ENCODE measurements at places on chromosomes 13 and 19.

- DNase-seq = no peak
Observed at GRCh38 chr19:40213251-40213829, 4.8 kb downstream of the TTC9B start.

- DNase-seq = no peak
Observed at GRCh38 chr19:48551437-48552302, at the start of gene SULT2B1. Gene SULT2B1 (plus strand): TSS chr19:48552172. CDS start chr19:48552253, 81 bp downstream.

- DNase-seq = peak; percentile 61
Observed at GRCh38 chr19:42683917-42684513, 56.3 kb downstream of the PSG3 start.

DNA sequence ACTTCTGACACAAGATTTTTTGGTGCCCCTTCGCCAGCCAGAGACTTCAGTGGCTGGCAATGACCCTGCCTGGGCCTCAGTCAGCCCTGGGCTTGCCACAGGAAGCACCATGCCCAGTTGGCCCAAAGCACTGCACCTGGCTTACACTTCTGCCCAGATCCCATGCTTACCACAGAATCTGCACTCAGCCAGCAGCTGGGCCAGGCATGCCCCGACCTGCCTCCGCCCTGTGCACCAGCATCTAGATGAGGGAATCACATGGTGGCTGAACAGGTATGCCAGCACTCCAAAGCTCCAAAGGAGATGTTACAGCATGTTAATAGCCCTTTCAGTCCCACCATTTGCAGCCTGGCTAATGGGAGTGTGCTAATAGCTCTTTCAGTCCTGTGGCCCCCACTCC is 690.9 kb downstream of the SLITRK6 start:
- no peak for DNase-seq

GRCh38 chr13:75079226-75079625 is 402.7 kb downstream of the TBC1D4 start:
- DNase-seq = no peak

GRCh38 chr19:6384381-6384780 is 8.6 kb downstream of the GTF2F1 start:
- DNase-seq = no peak

DNA sequence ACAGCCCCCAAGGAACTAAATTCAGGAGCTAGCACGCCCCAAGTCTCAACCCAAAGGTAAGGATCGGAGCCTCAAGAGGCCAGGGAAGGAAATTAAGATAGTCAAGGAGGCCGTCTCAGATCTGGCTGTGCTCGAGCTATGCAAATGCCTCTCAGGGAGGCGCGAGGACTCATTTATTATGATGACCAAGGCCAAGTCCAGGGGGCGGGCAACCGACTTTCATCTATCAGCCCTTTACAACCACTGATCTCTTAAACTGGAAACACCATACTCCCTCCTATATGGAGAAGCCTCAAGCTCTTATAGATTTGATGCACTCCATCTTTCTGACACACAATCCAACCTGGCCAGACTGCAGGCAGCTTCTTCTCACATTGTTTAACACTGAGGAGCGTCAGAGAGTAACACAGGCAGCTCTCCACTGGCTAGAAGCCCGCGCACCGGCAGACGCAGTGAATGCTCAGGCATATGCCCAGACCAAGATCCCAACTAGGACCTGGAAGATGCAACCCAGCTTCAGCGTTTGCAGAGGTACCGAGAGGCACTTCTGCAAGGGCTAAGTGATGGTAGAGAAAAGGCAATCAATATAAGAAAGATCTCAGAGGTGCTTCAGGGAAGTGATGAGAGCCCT is 9.6 kb upstream of the SLC15A1 start:
- no peak for DNase-seq

DNA sequence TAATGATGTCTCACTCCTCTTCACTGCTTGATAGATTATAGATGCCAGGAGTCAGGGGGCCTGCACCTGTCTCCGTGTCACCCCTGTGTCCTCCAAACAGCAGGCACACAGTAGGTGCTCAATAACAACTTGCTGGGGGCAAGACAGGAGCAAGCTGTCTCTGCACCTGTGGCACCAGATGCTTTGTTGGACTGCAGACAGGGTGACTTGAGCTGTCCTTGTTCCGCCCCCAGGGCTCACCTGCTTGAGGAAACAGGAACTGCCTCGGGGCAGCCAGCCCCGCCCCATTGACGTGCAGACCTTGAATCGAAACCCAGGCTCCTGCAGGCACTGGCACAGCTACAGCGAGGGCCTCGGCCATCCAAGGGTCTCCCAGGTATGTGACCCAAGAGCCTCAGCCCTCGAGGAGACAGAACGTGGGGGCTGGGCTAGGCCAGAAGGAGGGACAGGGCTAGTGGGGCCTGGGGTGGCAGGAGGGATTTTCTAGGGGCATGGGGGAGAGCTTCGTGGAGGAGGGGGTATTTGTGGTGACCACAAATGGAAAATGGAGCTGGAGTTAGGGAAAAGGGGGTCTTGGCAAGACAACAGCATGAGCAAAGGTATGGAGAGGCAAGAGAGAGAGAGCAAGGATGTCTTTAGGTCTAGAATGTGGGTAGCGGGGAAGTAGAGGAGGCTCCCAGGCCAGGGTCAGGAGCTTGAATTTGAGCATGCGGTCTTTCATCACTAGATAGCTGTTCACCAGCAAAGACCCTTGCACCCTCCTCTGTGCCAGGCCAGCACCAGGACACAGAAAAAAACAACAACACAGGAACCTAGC is at the start of gene HSH2D:
Gene HSH2D (plus strand): TSS at position 287 of the 817 bp plus-strand sequence. CDS start 5,066 bp downstream, outside the sequence.
- peak; percentile 86 for DNase-seq

DNA sequence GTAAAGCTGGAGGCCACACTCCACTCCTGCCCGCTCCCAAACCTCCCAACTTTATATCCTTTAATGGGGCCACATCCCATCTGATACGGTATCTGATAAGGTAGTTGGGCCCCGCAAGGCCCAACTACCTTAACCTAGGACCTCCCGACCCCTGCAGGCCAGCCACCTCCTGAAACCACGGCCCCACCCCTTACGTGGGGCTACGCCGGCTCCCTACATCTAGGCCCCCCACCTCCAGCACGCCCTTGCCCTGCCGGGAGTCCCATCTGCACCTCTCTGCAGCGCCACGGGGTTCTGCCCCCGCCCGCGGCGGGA is 2.2 kb downstream of the IGFLR1 start:
- no peak for DNase-seq

- no peak for DNase-seq
Observed at GRCh38 chr13:48266150-48266549, 33.1 kb downstream of the ITM2B start.

- peak; percentile 46 for DNase-seq
Observed at GRCh38 chr13:74288361-74288911, 154.2 kb upstream of the KLF12 start.

GRCh38 chr13:93689333-93689732 is 462.7 kb downstream of the GPC6 start:
- DNase-seq = no peak

- no peak for DNase-seq
Observed at GRCh38 chr13:75864718-75865117, 228.6 kb downstream of the LMO7 start.

DNA sequence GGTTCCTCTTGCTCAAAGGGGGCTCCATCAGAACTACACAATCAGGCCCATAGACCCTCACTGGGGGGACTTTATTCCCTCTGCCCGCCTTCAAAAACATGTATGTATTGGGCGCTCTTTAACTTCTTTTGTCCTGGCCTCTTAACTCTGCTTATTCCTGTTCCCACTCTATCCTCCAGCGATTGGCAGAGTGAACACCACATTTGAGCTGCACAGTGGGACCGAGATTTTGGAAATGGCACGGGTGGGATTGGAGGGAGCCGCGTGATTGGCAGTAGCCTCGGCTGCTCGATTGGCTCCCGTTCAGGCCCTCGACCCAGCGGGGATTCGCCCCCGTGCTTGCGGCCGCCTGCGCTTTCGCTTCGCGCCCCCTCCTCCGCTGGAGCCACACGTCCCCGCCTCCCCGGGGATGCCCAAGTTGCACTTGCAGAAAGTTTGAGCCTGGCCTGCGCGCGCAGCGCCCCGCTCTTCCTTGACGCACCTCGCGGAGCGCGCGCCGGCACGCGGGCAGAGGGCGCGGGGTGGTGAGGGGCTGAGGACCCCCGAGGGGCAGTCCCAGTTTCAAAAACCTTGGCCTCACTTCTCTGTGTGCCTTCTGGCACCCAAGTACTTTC is at the start of gene ZIC5:
Gene ZIC5 (minus strand): TSS at position 192 of the 614 bp plus-strand sequence. CDS start 164 bp downstream, at position 28.
- DNase-seq = peak; percentile 93

- no peak for DNase-seq
Observed at GRCh38 chr13:59274958-59275727, 888.6 kb downstream of the DIAPH3 start.

DNA sequence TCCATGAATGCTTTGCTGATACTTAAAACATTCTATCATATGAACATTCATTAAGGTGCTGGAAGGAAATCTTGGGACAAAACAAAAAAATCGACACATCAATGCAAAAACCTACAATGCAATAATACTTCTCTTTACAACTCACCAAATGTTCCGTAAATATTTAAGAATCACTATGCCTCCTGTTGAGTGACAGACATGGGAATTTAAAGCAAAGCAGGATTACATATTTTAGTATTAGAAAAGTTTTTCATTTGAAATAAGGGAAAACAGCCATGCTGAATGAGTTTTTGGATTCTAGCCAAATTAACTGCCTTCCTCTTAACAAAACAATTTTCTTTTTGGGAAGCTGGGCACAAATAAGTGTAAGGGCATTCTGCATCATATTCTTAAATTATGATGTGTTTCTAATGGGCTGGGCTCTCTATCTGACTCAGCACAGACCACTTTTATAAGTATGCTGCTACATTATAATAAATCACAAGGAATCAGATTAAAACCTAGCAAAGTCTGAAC is 93.7 kb downstream of the RBM26 start:
- no peak for DNase-seq
